H4 (cell line): ENCODE measurements at places on chromosomes 7 and 10. TPM values are rescaled to one million over a fixed set of nuclear protein-coding genes. Genes with fewer than 3 reads are reported as not detected.

UPK3BL2 gene
- 0.15 TPM in 1 of 2 replicates, not detected in the other for total RNA-seq

FAM13C gene
- total RNA-seq: 3.9 and 8.1 TPM in 2 replicates

RPA3 gene
- total RNA-seq: 228 and 233 TPM in 2 replicates

PDE1C gene
- 1.9 and 2.4 TPM in 2 replicates for total RNA-seq

FBXL15 gene
- 7.3 and 10.3 TPM in 2 replicates for total RNA-seq

ZNF33B gene
- 5.4 and 6.9 TPM in 2 replicates for total RNA-seq

GARS1 gene
- total RNA-seq: 344 and 405 TPM in 2 replicates

CCL26 gene
- total RNA-seq: 18.3 and 20.7 TPM in 2 replicates

NHLRC2 gene
- total RNA-seq: 7.6 and 10.2 TPM in 2 replicates

FOXI2 gene
- total RNA-seq: not detected in 2 replicates

HOXA6 gene
- total RNA-seq: 0.64 and 0.70 TPM in 2 replicates

SUMF2 gene
- 206 and 255 TPM in 2 replicates for total RNA-seq

ABCB1 gene
- total RNA-seq: 12.4 and 14.1 TPM in 2 replicates

ZNF438 gene
- total RNA-seq: 1.3 TPM in 2 replicates

PRF1 gene
- total RNA-seq: not detected in 2 replicates

ACBD7 gene
- 1.6 and 1.7 TPM in 2 replicates for total RNA-seq

HMX3 gene
- 0.45 TPM in 1 of 2 replicates, not detected in the other for total RNA-seq

ANKRD22 gene
- total RNA-seq: not detected in 2 replicates

CYP2C19 gene
- total RNA-seq: not detected in 2 replicates

LRRC4 gene
- total RNA-seq: not detected in 2 replicates

PDZD7 gene
- 0.21 and 0.97 TPM in 2 replicates for total RNA-seq

OR2A1 gene
- not detected in 2 replicates for total RNA-seq

PON3 gene
- not detected in 2 replicates for total RNA-seq

LSM8 gene
- 81.7 and 111 TPM in 2 replicates for total RNA-seq

SORCS1 gene
- total RNA-seq: 0.35 TPM in 1 of 2 replicates, not detected in the other

IL6 gene
- 5.1 and 6.7 TPM in 2 replicates for total RNA-seq

ASB13 gene
- total RNA-seq: 9.1 and 11.3 TPM in 2 replicates

NPFFR1 gene
- not detected in 2 replicates for total RNA-seq

FEZF1 gene
- total RNA-seq: 2.3 and 2.4 TPM in 2 replicates

ANKRD7 gene
- 1.4 and 2.0 TPM in 2 replicates for total RNA-seq

ANXA8L1 gene
- not detected in 2 replicates for total RNA-seq

MSS51 gene
- 0.12 TPM in 1 of 2 replicates, not detected in the other for total RNA-seq

ALDH18A1 gene
- 78.3 and 80.4 TPM in 2 replicates for total RNA-seq

BEND7 gene
- 3.8 and 8.1 TPM in 2 replicates for total RNA-seq

ZNF239 gene
- 5.7 TPM in 2 replicates for total RNA-seq

C10orf90 gene
- total RNA-seq: 0.19 and 1.7 TPM in 2 replicates

MET gene
- 51.1 and 67.7 TPM in 2 replicates for total RNA-seq

SPDYE2B gene
- total RNA-seq: not detected in 2 replicates

TBX20 gene
- total RNA-seq: 1.5 and 2.3 TPM in 2 replicates

C10orf143 gene
- 1.3 and 2.2 TPM in 2 replicates for total RNA-seq
